Brain microvascular endothelial cell (primary cell): ENCODE measurements at places on chromosomes 5 and 9.

GRCh38 chr5:16552666-16553343 lies 64.0 kb downstream of the RETREG1 start:
- peak; percentile 76 for DNase-seq

DNA sequence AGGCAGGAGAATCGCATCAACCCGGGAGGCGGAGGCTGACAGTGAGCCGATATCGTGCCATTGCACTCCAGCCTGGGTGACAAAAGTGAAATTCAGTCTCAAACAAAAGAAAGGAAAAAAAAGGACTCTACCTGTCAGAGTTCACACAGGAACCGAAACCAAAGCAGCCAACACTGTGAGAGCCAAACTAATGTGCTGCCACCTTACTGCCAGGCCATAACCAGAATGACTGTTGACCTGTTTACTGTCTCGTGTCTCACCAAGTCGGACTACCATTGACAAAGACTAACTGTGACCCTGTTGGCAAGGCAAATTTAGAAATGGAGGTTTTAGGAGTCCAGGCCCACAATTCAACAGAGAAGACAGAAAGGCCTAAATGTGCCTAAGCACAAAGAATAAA lies 112.4 kb downstream of the ANXA2R start:
- no peak for DNase-seq

- no peak for DNase-seq
These were observed 315.0 kb upstream of the TLE4 start for GRCh38 chr9:79256691-79257213.

- DNase-seq = no peak
These were observed 72.4 kb upstream of the GNAQ start for GRCh38 chr9:78103971-78104433.

DNA sequence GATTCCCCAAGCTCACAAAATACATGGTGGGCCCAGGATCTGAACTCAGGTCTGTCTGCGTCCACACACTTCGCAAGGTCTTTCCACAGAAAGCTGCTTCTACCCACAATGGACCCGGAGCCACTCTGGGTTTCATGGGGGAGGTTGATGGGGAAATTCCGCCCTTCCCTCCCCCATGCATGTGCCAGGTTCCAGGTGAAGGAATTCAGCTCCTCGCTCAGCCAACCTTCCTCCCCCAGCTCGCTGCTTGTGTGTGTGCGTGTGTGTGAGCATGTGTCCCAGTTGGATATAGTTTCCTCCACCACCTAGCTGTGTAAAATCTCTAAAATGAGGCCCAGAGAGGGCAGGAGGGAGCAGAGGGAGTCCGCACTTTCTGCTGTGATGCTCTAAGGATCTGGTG lies 1.0 kb downstream of the PTGS1 start:
- no peak for DNase-seq

DNA sequence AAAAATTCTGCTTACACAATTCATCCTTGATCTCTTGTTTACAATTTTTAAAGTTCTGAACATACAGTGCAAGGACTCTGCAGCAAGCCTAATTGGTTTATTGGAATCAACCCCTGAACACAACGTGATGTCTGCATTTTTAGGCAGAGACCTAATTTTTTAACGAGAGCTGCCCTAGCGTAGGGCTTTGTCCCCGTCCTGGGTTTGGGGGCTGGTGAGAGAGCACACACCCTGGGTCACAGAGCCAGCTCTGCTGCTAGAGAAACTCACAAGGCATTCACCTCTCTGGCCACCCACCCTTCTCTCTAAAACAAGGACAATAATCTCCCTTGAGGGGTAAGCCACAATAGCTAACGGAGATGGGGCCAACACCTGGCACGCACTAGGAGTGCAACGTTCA lies 28.2 kb downstream of the SH3PXD2B start:
- no peak for DNase-seq

- no peak for DNase-seq
These were observed 398.7 kb downstream of the EBF1 start for GRCh38 chr5:158701007-158701391.

DNA sequence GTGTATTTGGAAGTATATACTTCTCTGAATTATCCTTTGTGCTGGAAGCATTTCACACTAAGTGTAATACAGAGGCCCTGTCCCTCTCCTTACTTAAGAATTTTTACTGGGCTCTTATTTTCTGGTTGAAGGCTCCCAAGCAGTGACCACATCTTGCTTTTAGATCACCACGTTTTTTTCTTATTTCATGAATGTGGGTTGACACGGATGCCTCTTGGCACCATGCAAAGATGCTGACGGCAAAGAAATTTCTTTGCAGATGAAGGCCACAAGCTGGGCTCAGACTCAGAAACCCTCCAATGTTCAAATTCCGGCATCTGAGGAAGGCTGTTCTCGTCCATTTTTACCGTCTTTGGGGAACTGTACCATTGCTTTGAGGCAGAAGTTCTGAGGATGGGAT lies 168.5 kb downstream of the HMHB1 start:
- DNase-seq = no peak

DNA sequence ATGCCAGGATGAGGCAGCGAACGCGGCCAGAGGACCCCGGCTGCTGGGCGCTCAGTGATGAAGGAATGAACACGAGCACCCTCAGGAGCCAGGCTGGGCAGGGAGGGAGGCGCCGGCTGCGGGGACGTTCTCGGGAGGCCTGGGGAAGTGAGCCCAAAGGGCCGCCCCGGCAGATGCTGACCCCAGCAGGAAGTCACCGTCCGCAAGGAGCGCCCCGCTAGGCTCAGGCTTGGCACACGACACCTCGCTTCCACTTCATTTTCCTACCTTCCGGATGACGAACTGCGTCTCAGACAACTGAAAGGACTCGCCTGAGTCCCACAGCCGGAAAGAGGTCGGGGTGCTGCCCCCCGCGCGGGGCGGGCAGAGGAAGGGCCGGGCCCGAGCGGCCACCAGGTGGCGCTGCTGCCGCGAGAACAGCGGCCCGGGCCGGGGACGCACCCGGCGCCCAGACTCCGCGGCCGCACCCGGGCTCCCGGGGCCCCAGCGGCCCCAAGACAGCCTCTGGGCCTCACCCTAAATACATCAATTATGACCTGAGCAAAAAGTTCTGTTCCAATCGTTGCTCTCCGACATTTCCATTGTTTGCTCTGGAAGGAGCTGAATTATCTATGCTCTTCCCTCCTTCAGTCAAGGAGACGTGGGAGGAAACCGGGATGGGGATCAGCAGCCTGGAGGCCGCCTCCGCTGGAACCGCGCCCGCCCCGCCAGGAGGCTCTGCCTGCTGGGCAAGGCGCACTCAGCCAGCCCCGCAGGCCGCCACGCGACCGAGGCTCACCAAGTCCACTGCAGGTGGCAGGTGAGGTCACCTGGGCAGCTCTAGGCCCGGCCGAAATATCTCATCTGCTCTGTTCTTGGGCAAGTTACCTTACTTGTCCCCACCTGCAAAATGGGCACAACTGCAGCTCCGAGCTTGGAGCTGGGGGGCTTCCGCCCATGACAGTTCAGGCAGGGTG lies 107.0 kb downstream of the ZNF354C start:
- peak; percentile 32 for DNase-seq

GRCh38 chr9:12849486-12850003 lies 74.7 kb downstream of the LURAP1L start:
- DNase-seq = no peak

GRCh38 chr5:139798883-139799282 lies 3.3 kb downstream of the PSD2 start:
- DNase-seq = no peak

DNA sequence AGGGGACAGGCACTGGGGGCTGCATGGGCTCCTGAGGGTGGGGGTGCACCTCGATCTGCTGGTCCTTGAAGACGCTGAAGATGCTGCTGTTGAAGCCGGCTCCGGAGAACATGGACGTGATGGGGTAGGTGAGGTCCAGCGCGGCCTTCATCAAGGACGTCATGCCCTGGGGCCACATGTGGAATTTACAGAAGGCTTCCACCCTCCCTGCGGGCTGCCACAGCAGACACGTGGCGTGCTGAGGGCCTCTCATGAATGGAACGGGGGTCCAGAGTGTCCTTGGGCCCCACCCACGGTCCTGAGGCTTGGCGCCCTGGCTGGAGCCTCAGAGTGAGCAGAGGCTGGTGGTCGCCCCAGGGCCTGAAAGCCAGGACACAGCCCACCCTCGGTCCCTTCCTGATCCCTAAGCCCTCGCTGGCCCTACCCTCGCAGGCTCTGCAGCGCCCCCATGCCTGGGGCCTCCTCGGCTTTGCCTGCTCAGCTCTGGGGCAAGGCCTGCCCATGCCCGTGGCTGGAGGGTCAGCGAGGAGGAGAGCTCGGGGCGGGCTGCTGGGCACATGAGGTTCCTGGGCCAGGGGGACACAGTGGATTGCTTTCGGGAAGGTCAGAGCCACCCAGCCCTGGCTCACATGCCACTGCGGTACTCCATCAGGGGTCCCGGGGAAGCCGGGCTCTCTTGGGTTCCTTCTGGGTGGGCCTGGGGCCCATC lies 5.3 kb upstream of the NSMF start:
- no peak for DNase-seq

GRCh38 chr9:98997604-98998003 lies 53.9 kb downstream of the COL15A1 start:
- peak; percentile 85 for DNase-seq

DNA sequence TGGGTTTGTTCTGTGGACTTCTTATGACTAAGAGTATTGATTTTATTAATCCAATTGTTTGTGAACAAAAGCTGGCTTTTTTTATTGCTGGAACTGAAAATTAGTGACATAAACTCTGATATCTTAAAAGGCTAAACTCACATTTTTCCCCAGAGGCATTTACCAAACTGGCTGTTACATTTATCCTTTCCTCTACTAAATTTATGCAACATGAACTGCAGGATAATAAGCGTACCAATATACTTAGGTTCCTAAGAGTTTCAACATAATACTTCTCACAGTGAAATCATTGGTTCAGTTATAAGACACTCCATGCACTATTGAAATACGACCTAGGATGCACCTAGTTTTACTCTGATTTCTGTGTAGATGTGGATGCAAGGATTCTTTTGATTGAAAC lies 560.8 kb upstream of the WWC1 start:
- no peak for DNase-seq

DNA sequence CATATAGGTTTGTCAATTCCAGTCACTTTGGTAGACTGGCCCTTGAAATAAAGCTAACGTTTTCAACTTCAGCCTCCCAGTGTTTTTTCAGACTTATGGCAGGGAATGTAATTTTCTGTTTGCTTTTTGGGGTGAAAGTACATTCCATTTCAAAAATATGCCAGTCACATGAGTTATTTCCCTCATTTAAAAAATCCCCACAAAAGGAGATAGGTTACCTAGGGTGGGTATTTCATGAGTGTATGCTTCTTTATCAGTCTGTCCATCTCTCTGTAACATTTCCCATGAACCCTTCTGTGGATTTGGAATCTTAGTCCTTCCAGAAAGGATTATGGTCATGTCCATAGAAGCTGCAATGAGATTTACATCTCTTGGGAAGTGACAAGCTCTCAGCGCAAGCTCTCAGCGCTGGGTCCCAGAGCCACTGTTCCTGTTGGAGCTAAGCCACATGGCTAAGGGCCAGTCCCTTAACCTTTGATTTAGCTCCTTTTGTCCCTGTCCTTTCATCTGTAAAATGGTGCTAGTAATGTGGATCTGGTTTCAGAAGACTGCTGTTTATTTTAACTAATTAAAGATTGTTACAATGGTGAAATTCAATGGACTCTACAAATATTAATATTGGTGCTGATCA lies 294.9 kb downstream of the NR3C1 start:
- DNase-seq = no peak

- no peak for DNase-seq
These were observed 136.3 kb upstream of the ANKRD55 start for GRCh38 chr5:56369361-56369811.

GRCh38 chr5:32802764-32803163 lies 91.6 kb downstream of the NPR3 start:
- no peak for DNase-seq

GRCh38 chr5:64532212-64532611 lies 26.4 kb downstream of the RGS7BP start:
- DNase-seq = no peak

DNA sequence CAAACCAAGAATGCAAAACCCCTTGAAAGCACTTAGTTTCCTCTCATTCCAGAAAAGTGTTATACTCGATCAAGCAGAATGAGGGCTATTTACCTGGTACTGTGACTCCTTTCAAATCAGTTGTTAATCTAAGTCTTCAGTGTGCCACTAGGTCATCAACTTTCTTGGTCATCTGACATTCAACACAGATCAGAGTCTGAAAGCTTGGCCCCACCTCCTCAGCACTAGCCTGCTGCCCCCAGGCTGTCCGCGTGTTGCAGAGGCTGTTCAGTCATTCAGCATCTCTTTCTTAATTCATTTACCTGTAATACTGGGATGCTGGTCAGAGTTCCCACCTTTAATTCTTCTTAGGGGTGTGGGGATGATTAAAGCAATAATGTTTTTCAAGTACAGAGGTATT lies 28.5 kb downstream of the ENC1 start:
- no peak for DNase-seq

- no peak for DNase-seq
These were observed 78.7 kb downstream of the ELAVL2 start for GRCh38 chr9:23747088-23748075.

DNA sequence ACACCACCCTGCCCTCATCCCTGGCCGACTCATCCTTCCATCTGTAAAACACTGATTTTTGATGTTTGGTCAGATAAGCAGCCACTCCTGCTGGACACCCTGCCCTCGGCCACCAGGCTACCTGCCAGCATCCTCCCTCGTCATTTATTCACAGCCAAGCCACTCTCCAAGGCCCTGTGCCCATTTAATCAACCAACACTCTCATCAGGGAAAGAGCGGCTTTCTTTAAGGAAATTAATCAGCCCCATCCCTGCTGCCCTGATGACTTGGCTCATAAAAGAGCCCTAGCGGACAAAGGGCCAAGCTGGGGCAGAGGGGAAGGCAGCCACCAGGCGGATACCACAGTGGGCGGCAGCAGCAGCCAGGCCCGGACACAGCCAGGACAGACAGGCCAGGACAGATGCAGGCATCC lies 52.4 kb downstream of the GOLM1 start:
- DNase-seq = no peak

DNA sequence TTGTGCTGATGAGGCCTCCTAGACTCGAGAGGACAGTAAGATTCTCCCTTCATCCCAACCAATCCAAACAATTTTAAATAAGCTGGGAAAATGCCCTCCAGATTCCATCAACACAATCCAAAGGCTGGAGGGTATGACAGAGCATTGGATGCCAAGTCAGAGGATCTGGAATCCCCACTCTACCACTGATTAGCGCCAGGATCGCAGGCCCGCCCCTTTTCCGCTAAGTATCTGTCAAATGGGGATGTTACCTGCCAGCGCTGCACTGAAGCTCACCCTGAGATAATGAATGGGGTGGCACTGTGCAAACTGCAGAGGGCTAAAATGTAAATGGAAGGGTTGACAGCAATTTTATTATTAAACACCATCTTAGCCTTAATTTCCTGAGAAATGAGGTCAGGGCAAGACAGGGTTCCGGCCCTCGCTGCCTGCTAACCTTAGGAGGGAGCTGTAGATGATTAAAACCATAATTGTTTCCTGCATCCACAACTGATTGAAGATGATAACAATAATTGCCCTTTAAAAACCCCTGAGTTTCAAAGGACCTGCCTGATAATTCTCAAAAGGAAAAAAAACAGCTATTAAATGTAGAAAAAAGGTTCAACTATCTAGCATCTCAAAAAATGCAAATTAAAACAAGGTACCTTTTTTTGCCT lies 31.6 kb upstream of the GABBR2 start:
- no peak for DNase-seq

GRCh38 chr9:127917603-127918002 lies 762 bp upstream of the ST6GALNAC4 start:
- no peak for DNase-seq

GRCh38 chr5:86858442-86858841 lies 240.7 kb downstream of the COX7C start:
- no peak for DNase-seq

- DNase-seq = peak; percentile 64
These were observed 202.7 kb upstream of the RGMB start for GRCh38 chr5:98570661-98571191.
